Brain (organoid and tissue), 16 donors: ENCODE measurements at places on chromosomes 11 and 22.

GRCh38 chr22:28978158-28978557, 83.5 kb downstream of the C22orf31 start:
- no peak for DNase-seq

GRCh38 chr22:29167032-29167911, 38.4 kb upstream of the EMID1 start:
- DNase-seq = no peak

GRCh38 chr22:26170795-26171580, 1.7 kb downstream of the SEZ6L start:
- DNase-seq = peak; percentile 83

GRCh38 chr22:17339095-17339693, 30.1 kb upstream of the CECR2 start:
- no peak for DNase-seq

GRCh38 chr11:95714843-95715776, 74.5 kb downstream of the FAM76B start:
- DNase-seq = no peak

- no peak for DNase-seq
Observed at GRCh38 chr11:35332524-35332923, 86.8 kb downstream of the SLC1A2 start.

DNA sequence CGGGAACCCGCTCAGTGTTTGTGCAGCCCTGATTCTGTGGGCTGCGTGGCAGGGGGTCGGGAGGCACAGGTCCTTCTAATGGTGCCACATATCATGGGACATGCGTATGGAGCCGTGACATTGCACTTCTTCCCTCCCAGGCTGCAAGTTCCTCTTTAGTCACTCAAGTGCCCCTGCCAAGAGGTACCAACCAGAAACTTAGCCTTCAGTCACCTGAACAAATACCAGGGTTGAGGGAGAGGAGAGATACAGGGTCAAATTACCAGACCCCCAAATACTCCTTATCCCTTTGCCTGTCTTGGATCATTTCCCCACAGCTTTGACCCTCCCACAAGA, 209.1 kb downstream of the BUD13 start:
- no peak for DNase-seq

DNA sequence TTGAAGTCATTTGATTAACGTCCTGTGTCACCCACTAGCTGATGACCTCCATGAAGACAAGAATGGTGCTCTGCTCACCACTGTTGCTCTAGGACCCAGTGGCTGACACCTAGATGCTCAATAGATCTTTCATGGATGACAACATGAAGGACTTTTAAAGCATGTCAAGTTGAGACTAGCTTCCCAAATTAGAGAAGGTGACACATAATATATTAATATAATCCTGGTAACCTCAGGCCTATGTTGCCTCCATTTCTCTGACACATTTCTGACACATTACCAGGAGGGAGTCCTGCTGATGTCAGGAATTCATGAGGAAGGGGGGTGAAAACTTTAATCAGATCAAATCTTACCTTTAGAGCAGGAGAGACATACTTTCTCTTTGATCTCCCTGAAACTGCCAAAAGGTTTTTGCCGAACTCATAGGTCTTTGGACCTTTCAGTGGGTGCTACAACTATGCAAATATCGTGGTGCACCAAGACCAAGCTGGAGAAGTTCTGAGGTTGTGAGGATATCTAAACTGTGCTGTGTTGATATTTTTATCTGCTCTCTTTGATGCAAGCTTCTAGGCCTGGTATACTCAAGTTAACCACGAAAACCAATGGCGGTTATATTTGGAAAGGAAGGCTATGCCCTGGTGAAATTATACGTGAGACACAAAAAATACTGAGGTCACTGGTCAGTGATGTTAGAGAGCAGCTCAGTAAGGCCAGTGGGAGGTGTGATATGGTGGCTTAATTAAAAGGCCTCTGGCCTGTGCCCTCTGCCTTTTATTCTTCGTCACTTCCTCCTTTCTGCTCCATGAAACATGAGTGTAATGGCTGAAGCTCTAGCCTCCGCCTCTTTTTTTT, 13.2 kb upstream of the AMPD3 start:
- DNase-seq = no peak

- no peak for DNase-seq
Observed at GRCh38 chr22:36340621-36341020, 47.1 kb downstream of the MYH9 start.

DNA sequence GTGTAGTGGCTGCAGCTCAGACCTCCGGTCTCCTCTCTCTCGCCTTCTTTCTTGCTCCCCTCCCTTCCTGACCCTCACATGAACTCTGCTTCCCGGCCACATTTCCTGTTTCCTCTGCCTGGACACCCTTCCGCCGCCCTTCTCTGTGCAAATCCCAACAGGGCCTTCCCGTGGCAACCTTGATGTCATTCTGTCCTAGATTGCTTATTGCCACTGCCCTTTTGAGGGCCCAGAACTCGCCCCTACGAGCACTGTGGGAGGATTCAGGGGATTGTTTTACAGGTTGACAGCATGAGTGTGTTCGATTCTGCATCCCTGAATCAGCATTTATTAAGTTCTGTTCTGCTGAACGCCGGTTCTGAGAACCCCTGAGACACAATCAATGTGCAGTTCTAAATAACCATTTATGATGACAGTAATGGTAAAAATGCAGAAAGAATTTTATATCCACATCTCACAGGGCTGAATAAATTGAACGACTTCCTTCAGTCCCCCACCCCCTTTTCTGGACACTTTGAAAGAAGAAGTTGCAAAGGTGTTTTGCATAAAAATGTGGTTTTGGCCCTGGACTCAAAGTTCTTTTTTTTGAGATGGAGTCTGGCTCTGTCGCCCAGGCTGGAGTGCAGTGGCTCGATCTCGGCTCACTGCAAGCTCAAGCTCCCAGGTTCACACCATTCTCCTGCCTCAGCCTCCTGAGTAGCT, 6.4 kb downstream of the BATF2 start:
- no peak for DNase-seq

DNA sequence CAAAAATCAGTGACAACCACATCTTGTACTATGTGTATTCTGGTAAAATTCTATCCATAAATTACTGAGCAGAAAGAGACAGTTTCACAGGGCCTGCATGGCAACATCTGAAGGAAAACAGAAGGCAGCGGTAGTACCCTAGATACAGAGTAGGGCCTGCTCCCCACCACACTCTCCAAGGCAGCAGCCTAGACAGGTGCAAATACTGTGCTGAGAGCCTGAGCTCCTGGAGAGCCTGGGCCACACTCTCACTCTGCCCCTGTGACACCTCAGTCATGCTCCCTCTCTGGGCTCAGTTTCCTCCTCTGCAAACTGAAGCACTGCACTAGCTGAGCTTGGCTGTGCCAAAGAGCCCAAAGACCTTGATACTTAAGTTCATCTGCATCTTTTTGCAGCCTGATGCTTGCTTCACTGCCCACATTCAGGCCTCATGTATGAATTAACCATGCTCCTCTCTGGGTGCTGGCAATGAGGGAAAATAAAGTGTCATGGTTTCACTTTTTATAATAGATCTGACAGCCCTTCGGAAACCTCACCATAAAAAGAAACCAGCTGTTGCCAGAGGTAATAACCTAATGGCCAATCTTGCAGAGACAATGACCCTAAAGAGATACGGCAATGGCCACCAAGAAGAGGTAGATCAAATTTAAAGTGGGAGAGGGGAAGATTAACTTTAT, 104.7 kb downstream of the PLEKHA7 start:
- no peak for DNase-seq

- no peak for DNase-seq
Observed at GRCh38 chr22:41555325-41555982, 5.4 kb upstream of the CSDC2 start.

- DNase-seq = no peak
Observed at GRCh38 chr11:76620489-76620888, 50.1 kb downstream of the LRRC32 start.

DNA sequence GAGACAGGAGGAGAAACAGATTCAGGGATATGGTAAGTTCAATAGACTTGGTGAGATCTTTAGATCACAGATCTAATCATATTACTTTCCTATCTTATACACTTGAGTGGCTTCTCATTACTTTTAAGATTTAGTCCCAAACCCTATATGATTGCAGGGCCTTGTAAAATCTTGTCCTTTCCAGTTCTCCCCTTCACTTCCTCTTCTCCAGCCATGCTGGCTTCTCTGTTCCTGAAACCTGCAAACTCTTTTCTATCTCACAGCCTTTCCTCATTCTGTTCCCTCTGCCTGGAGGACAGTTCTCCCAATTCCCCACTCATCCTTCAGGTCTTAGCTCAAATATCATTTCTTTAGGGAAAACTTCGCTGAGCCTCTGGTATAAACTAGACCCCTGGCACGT, 65.9 kb upstream of the BIRC3 start:
- no peak for DNase-seq

DNA sequence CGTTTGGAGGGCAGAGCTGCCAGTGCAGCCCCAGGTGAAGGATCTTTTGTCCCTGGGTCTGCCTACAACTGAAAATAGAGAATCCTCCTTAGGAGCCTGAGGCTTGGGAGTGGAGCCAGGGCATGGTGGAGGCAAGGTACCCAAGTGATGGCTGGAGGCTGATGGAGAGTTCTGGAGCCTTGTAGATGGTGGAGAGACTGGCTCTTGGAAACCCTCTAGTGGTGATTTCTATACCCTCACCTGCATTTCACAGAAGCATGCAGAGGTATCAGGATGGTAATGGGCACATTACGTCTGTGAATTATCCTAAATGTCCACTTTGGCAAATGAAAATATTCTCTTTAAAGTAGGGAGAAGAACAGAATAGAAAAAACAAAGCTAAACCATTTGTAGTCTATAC, 44.4 kb downstream of the INSC start:
- DNase-seq = no peak
